Heart right ventricle (tissue), 16 donors: ENCODE measurements at places on chromosomes 2 and 18. TPM values are rescaled to one million over a fixed set of nuclear protein-coding genes. Genes with fewer than 3 reads are reported as not detected.

The OTOS gene
- total RNA-seq, result not detected

The ALPG gene
- not detected for total RNA-seq

The ABCG5 gene
- 0.13 TPM for total RNA-seq

The DPP4 gene
- 5.6 TPM for total RNA-seq

The UCN gene
- total RNA-seq, result 1.1 TPM

The CFAP53 gene
- total RNA-seq, result not detected

The SERPINB3 gene
- not detected for total RNA-seq

The DIPK1C gene
- 8.1 TPM for total RNA-seq

The FBXO15 gene
- total RNA-seq, result 0.49 TPM

The RUFY4 gene
- total RNA-seq, result not detected

The MC4R gene
- not detected for total RNA-seq

The ZNF385B gene
- 2.2 TPM for total RNA-seq

The SPRED2 gene
- total RNA-seq, result 17.7 TPM

The UGT1A9 gene
- not detected for total RNA-seq
